Activated CD4-positive, alpha-beta T cell treated with anti-CD3 and anti-CD28 coated beads, Interleukin-2, amount 10 ng/mL, durations not matched to agents 24 days and 14 days (primary cell): ENCODE measurements at places on chromosomes 11 and 22.

DNA sequence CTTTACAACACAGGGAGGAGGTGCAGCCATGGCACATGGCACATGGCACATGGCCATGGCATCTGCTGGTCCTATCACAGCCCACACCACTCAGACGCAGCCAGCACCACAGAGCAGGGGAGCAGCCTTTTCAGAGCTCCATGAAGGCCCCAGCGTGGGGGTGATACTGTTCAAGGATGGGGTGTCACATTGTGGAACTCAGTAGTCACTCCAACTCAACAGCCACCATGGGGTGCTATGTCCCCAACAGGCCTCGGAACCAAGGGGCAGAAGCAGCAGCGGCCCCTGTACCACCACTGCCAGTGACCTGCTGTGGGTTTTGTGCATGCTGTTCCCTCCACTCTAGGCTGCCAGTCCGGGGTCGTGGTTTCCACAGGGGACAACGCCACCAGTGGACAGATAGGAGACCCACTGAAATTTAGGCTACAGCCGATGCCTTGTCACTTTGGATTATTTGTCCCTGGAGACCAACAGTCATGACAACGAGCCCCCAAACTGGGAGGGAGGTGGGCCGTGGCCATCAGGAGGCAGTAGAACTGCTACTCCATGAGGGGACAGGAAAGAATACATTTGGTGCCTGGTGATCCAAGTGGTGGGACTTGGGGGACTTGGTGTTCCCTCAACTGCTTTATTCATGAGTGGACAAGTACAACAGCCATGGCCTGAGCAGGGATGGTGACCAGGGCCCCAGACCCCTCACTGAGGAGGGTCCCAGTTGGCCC lies 30.4 kb upstream of the CD81 start:
- no peak for DNase-seq

GRCh38 chr11:32870676-32871075 lies 21.9 kb upstream of the QSER1 start:
- DNase-seq, result peak; percentile 66

- no peak for DNase-seq
Measured at GRCh38 chr22:46580940-46581537, 39.1 kb upstream of the GRAMD4 start.

- DNase-seq, result no peak
Measured at GRCh38 chr11:101429703-101430540, 153.9 kb downstream of the TRPC6 start.

GRCh38 chr11:22449441-22449840 lies 111.3 kb downstream of the SLC17A6 start:
- DNase-seq, result no peak

DNA sequence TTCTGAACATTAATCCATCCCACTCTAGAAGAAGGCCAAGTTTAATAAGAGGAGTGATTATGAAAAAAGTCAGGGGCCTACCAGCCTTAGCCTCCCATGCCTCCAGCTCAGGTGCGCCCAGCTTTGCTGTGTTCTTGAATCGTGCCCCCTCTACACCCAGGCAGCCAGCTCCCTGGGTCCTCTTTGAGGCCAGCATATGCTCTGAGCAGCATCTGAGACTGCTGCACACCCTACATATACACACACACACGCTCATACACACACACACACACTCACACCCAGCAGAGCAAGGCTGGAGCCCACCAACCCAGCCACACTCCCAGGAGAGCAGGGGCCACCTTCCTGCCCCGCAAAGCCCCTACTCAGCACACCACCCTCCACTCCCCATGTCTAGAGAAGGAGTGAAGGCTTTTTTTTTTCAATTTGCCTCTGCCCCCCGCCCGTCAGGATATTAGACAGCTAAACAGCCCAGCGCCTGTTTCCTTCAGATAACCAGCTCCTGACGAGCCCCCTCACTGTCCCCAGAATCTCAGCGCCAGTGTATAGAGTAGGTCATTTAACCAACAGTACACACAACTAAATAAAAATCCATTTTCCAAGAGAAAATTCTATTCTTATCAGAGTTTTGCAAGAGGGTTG lies 121.6 kb downstream of the BUD13 start:
- no peak for DNase-seq

DNA sequence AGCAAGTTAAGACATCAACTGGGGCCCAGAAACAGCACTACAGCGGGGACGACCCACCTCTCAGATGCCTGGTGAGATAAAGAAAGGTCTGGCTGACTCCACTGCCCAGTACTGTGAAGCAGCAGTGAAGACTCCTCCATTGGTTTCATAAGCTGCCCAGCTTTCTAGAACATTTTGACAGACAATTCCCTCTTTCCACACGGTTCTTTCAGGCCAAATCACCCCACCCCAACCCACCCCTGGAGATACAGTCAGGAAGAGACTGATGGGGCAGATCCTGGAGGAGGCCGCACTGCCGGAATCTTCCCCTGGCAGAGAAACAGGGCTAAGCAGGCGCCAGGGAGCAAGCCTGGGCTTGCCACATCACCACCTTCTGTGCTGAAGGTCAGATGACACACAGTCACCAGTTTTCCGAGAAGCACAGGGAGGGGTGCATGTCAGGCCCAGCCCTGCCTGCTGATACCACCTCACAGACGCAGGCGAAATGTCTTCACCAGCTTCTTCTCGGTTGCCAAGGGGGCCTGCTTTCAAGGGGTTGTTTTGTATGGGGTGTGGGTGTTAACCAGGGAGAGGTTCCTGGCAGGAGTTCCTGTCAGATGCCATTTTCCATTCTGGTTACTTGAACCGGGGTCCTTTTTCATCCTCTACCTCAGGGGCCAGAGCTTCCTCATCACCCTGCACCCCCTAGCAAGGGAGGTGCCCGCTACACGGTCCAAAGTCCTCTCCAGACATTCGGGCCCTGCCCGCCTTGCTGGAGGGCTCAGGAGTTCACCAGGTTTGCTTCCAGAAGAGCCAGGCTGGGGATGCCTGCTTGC lies 1.4 kb upstream of the NEAT1 start:
- peak; percentile 97 for DNase-seq

DNA sequence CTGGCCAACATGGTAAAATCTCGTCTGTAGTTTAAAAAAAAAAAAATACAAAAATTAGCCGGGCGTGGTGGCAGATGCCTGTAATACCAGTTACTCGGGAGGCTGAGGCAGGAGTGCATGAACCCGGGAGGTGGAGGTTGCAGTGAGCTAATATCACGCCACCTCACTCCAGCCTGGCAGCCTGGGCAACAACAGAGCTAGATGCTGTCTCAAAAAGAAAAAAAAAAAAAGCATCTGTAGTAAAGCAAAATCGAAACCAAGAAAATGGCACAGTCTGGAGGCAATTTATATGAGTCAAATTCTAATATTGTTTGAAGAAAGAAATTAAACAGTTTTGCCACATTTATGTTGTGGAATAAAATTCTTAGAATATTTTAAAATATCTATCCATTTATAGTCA lies 365.0 kb upstream of the CHORDC1 start:
- DNase-seq, result no peak

GRCh38 chr22:24146791-24147353 lies 34.4 kb upstream of the SUSD2 start:
- no peak for DNase-seq

DNA sequence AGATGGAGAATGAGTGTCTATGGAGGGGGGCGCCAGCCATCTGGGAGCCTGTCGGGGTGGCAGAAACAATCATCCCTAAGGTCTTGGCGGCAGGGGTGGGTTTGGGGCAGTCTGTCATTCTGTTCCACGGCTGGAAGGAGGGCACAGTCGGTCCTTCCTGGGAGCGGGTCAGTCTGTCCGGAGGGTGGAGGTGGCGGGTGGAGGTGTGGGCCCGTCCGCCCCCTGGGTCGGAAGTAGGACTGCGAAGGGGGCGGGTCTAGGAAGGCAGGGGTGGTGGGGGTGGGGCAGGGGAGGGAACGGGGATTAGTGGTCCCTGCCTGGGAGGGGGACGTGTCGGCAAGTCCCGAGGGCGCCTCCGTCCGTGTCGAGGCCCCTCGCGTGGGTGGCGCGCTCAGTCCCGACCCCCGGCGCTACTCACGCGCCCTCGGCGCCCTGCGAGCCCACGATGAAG lies 461 bp downstream of the TBC1D10A start:
- DNase-seq, result peak; percentile 79

DNA sequence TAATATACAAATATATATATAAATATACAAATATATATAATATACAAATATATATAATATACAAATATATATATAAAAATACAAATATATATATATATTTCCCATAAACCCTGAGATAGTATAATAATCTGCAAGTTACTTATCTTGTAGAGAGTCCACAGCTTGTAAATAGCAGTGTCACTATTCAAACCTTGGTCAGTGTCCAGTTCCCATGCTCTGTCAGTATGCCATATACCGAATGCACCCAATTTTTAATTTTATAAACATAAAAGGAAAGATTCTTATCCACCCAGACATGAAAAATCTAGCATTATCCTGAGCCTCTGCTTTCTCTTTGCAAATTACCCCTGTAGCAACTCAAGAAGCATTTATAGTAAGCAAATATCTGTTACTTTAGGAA lies 21.6 kb upstream of the CTSC start:
- DNase-seq, result no peak

DNA sequence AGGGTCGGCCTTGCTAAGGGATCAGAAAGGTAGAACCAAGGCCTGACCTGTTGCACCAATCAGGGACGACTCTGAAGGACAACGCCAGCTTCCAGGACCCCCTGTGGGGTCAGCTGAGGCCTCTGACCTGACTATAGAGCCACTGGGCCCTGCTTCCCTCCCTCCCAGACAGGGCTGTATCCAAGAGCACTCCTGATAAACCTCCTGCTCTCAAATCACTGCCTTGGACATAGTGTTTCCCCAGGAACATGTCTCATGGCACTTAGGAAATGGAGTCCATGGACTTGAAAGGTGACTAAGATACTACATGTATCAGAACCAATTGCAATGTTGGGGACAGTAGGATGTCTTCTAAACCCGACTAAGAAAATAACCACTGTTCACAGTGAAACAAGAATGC lies 117.8 kb upstream of the OPCML start:
- no peak for DNase-seq

- DNase-seq, result no peak
Measured at GRCh38 chr11:26439854-26440253, 107.9 kb downstream of the ANO3 start.

DNA sequence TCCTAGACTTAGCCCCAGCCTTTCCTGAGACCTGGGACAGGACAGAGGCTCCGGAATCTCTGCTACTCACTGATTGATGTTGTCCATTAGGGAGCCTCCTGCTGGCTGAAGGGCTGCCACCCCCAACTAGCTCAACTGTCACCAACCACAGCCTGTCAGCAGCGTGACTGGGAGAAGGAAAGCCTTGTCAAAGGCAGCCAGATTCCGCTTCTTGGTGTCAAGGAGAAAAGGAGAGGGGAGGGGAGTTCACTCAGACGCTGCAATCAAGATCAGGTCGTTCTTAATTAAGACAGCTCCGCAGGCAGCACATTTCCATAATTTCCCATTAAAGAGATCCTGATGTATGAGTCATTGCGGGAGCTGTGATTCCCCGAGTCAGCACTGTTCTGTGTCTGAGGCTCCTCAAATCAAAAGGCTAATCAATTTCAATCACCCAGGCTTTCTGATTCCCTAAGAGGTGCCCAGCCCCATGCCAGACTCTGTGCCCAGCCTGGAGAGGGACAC lies 152.8 kb upstream of the ZBED5 start:
- DNase-seq, result no peak

DNA sequence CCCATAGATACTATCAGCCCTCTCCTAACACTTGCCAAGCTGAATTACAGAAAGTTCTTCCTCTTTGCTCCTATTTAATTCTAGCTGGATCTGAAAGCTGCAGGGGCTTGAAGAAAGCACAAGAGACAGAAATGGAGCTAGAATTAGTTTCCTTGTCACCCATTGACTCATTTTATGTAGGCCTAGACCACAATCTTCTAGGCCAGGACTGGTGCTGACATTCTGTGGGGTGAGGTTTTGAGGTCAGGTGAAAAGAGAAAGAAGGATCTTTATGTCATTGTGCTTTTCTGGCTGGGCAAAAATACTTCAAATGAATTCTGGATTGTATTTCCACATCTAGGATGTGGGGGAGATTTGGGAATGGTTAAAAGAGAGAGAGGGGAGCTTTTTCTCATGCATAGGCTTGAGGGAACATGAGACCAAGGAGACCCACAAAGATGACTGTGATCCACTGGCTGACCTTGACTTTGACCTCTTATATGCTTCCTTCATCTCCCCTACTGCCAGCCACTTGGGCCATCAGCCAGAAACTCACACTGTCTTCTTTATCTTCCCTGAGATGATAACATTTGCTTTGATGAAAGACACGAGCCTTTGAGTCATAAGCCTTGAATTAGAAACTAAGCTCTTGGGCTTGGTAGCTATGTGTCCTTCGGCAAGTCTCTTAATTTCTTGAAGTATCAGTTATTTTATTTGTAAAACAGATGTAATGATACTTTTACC lies 274.9 kb upstream of the CADM1 start:
- no peak for DNase-seq

- DNase-seq, result no peak
Measured at GRCh38 chr11:68150037-68150436, 28.8 kb upstream of the CHKA start.

DNA sequence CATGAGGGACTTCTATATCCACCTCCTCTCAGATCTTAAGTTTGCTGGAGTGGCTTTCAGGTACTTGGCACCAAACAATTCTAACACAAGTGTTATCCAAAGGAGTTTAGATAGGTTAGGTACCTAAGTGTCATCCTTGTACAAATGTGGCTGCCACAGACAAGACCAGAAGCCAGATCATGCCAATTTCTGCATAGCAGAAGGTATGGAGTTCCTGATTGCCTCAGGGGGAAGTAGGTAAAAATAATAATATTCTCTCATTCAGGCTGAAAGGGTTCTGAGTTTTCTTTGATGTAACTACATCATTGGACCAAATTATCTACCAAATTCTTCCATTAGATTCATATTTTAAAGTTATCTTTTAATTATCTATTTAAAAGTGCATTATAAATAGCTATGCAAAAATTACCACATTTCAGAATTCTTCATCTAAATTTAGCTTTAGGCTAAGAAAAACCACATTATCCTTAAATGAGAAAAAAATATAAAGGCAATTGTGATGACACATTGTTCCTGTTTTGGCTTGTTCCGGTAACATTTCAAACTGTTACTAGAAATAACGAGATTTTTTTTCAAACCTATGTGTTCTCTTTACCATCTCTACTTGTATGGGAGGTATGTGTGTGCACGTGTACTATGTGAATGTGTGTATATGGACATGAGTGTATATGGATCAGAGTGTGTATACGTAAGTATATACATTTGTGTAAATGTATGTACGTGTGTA lies 66.2 kb upstream of the POU2AF2 start:
- no peak for DNase-seq

DNA sequence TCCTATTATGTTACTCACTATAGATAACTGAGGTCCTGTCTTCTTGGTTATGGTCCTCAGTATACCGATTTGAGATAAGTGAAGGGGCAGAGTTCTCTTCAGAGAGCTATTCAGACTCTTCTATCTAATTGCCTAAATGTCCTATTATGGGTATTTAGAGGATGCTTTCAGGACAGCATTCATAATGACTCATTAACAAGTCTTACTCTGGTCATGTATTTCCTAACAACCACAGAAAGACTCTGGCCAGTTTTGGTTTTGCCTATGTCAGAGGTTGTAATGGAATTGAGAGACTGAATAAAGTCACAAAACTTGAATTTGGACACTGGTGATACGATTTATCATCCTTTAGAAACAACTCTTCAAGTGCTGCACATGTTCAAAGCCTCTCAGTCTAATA lies 1233.0 kb downstream of the JRKL start:
- no peak for DNase-seq
